Activated CD4-positive, CD25-positive, alpha-beta regulatory T cell (primary cell): ENCODE measurements at places on chromosomes 1 and 21.

DNA sequence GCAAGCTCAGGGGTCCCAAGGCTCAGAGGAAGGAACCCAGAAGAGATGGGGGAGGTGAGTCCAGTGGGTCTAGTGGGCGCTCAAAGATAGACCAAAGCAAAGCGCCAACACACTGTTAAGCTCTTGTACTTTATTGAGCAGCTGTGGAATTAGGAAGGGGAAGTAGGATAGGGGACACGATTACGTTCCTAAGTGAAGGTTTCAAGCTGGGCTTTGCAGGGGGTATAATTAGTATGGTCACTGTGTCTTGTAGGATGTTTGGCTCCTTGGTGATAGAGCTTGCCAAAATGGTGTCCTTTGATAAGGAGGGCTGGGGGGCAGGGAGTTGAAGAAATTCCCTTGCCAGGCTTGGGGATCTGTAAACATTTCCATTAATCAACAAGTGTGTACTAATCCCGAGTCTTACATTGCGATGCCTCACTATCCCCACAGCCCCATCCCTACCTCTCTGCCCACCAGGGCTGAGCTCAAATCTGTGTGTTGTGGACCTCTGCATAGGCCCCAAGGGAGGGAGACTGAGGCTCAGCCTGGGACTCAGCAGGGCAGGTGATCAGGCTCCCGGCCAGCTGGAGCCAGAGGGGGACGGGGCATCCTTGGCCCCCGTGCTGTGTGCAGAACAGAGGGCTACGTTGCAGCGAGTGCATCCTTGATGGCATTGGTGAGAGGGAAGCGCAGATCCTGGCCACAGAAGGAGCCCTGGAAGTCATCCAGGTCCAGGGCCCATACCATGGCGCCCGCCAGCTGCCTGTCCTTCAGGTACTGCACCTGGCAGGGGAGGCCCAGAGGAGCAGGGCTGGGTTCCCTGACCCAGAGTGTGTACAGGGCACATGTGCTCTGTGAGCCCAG is 3.4 kb upstream of the MYBPH start:
- no peak for DNase-seq

DNA sequence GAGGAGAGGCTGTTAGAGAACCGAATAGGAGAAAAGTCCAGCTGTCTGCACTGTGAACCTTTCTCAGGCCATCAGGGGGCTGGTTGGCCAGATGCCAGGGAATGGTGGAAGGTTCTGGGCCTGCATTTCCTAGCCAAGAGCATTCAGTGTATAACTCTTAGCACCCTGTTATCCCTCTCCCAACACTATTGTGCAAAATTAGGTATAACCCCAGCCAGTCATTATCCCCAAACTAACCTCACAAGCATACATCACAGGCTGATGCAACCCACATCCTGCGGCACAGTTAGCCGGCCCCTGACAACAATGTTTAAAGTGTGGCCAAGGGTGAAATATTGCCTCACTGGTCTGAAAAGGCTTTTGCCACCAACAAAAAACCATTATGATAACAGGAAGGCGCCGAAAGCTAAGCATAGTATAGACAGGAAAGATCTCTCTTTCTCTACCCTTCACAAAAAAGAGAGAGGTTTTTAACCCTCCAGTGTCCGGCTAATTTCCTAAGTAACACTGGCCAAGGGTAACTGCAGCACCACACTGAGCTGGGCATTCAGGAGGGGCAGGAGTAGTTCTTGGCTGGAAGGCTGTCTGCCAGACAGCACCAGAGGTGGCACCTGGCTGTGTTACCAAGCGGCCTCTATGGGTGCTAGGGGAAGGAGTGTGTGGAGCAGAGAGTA is 77.3 kb upstream of the BCAR3 start:
- no peak for DNase-seq

DNA sequence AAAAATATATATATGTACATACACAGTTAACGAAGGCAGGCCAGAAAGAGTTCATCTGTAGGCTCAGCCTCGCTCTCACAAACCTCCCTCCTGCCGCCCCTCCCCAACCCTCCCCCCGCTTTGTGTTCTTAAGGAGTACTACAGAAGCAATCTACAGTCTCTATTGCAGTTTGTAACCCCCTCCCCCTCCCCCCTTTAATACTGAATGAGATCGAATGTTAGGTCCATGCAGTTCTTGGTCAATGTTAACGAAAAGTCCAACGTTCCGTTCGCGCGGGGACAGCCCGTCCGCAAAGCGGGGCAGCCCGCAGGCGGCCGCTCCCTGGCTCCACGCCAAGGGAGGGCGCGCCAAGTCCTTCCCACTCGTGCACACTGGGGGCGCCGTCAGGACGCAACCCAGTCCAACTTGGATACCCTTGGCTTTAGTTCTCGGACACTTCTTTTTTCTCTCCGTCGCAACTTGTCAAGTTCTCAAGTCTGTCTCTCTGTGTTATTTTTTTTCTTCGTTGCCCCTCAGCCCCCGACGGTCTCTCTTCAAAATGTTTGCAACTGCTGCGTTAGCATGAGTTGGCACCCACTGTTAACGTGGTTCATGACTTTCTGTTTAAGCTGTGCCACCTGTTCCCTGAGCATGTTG is 2.2 kb downstream of the JUN start:
- peak; percentile 15 for DNase-seq

DNA sequence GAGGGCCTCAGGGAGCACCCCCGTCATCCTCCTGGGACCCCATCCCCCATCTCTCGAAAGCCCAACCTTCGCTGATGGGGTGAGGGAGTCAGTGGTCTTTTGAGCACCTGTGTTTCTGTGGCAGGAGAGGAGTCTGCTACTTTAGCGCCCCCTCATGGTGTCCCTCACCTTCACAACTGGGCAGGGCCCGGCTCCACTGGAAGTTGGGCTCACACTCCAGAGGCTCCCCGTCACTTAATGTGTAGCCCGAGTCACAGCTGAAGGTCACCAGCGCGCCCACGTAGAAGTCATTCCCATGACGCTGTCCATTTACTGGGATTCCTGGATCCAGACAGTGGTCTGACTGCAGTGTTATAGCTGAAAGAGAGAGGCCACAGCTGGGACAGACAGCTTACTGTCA is 139.5 kb upstream of the HMGB4 start:
- DNase-seq, result no peak

- DNase-seq, result no peak
Measured at GRCh38 chr1:24562625-24563024, 6.7 kb downstream of the NCMAP start.

GRCh38 chr1:42385283-42385682 is 4.7 kb downstream of the RIMKLA start:
- DNase-seq, result no peak

DNA sequence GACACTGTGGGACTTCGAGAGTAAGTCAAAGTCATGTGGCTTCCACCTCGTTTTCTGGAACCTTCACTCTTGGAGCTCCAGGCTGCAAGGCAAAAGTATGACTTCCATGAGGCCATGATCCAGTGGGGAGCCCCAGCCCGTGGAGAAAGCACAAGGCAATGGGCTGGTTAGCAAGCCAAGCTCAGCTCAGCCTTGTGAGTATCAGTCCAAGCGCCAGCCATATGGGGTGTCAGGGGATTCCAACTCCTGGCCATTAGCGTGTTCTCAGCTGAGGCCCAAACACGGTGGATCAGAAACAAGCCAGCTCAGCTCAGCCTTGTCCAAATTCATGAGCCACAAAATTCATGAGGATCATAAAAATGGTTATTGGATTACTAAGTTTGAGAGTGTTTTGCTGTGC is 261.0 kb downstream of the RHOU start:
- DNase-seq, result no peak

- no peak for DNase-seq
Measured at GRCh38 chr1:71041806-71042205, 5.8 kb downstream of the PTGER3 start.

DNA sequence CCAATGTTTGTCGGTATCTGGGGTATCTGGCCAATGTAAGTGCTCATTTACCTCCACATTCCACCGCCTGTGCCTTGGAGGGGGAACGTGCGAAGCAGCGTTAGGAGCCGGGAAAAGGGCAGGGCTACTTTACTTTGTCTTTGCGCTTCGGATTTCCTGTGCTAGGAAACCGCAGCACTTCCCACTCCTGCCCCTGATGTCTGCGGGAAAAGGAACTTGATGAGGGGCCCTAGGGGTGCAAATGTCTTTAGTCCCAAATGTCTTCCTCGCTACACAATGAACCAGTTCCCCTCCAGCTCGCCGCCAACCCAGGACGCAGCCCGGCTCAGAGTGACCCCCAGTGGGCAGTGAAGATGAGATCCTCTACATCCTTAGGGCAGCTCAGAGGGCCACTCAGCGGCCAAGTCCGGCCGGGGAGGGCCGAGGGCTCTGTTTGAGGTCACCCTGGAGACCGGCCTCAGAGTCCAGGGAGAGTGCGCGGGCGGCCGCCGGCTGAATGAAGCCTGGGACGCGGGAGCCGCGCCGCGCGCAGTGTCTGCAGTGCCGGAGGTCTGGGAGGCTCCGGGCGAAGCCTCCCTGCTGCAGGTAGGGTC is at the start of gene DYNLT5:
Gene DYNLT5, plus strand, starts transcription at position 460 of the 593 bp plus-strand sequence. CDS start 2,200 bp downstream, outside the sequence.
- no peak for DNase-seq

- no peak for DNase-seq
Measured at GRCh38 chr1:93015590-93015989, 54.3 kb upstream of the DIPK1A start.

- DNase-seq, result no peak
Measured at GRCh38 chr1:54405898-54406293, 298 bp downstream of the SSBP3 start.

- no peak for DNase-seq
Measured at GRCh38 chr21:42102076-42102475, 31.0 kb downstream of the UMODL1 start.

GRCh38 chr1:114164840-114165543 is 11.3 kb upstream of the SYT6 start:
- DNase-seq, result no peak

DNA sequence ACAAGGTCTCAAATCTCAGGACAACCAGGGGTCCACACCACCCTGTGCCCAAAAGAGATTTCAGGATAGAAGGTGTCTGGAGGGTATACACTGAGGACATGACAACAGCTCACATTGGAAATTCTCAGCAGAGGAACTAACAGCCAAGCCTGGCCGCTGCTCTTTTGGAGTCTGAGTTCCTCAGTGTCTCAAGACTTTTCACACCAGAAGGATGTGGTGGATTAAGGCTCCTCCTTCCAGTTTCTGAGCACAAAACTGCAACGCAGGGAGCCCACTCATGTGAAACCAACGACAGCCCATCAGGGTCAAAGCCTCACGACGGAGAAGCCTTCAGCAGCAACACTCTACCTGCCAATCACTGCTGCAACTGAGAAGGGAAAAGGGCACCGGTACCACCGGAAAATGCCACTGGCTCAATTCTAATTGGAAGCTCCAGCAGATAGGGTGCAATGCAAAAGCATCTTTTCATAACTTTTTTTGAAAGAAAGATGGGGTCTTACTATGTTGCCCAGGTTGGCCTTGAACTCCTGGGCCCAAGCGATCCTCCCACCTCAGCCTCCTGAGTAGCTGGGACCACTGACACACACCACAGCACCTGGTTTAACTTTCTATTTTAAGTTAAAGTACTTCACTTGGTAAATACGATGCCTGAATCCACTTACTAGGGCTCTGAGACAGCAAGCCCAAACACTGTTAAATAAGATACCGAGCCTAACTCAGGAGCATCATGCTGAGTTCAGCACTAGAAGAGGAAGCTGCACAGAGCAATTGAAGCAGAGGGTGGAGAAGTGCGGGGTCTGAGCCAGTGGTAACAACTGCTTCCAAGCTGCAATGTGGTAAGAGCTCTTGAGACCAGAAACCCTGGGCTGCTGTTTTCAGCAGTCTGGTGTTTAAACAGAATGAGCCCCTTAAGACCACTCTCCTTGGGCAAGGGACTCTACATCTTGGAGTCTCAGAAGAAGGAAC is 7.8 kb downstream of the CAPZB start:
- DNase-seq, result no peak

DNA sequence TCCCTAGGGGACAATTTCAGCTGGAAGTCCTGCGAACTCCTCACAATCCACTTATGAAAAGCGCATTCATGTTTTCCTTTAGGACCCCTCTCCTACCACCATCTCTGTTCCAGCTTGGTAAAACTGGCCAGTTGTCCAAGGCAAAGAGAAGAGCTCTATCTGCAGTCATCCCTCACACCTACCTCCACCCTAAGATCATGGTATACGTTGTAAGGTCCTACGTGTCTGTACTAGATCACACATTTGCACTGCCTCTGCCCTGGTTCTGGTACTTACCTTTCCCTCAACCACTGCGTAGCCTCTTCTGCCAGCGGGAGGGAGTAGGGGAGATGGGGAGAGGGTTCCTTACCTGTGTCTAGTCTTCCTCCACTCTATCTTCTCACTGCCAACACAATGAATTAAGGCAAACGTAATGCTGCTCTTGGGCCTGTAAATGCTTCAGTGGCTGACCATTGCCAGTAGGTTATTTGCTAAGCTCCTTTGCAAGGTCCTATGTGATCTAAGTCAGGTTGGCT is 739 bp upstream of the NUP133 start:
- DNase-seq, result no peak

DNA sequence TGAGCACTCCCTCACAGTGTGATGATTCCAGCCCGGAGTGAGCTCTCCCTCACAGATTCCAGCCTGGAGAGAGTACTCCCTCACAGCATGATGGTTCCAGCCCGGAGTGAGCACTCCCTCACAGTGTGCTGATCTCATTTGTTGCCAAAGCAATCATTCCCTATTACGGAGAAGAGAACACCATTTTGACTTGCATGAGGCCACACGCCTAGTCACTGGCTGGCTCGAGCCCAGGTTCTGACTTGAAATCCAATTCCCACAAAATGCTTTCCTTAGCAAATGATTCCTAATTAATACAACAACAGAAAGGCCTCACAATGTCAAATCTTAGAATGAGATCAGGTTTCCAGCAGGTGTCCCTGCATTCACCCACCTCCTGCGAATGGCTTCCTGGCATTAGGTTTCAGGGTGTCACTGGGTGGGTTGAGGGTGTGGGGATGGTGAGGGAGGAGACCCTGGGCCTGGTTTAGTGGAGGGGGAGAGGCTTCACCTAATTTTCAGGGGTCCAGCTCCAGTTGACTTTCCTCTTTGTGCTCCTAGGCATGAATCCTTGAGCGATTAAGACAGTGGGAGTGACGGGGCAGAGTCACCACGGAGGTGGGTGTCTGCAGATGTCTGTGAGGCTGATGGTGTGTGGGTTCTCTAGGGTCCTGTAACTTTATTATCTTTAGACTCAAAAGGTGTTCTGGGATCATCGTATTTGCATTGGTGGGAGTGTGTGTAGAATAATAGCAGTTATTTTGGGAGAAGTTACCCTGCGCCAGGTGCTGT is 158.5 kb downstream of the KCNJ6 start:
- no peak for DNase-seq

DNA sequence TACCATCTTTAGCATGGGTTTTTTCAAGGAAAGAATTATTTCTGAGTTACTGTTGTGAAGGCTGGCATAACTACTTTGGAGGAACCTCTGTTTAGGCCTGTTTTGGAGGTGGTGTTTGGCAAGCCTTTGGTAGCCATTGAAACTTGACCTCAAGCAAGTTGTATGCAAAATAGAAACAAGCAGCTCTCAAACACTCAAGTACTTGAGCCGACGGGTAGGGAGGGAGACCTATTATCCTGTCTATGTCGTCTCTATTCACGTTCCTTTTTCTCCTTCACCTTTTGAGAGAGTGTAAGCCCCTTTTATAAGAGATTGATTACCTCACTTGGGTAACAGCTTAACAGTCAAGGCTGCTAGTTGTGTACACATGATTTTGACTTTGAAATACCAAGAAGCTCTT is 878.3 kb upstream of the CXADR start:
- DNase-seq, result no peak
